ENCODE measurements at places on chromosomes 11 and 22. TPM values are rescaled to one million over a fixed set of nuclear protein-coding genes. Genes with fewer than 3 reads are reported as not detected.

DNA sequence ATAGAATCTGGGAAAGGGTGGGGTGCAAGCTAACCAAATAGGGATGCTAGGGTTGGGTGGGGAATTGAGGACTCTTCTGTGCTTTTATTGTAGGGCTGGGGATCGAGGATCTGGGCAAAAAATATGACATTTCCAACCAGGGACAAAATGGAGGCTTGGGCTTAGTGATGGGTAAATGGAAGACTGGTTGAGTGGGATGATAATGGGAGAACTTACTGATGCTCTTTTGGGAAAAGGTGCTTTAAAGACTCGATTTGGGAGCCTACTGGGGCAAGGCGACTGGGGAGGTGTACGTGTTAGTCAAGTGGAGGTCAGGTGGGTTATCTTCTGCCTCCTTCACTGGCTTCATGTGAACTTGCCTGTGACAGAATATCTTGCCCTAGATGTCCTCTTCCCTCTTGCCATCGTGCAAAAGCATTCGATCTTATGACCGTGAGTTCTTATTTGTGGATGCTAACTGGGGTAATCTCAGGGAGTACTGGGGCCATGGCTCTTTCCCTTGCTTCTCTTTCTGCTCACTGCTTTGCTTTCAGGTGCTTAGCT lies 10.4 kb upstream of the RBM4 start:
- no peak for DNase-seq

- DNase-seq = no peak
These were observed 160.5 kb upstream of the GRK3 start for GRCh38 chr22:25403811-25404471.

DNA sequence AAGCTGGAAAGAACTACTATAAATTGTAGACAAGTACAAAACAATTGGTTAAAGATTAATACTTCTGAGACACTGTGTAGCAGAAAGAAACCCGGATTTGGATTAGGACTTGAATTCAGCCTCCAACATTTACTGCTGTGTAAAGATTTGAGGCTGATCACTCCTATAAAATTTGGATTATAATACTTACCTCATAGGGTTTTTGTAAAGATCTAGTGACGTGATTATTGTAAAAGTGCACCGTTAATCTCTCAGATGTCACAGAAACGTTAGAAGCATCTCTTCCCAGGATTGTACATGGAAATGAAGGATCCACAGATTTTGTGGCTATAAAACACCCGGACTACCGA lies 323 bp upstream of the HIKESHI start:
- DNase-seq = no peak

GRCh38 chr11:30567120-30567519 lies 19.0 kb downstream of the MPPED2 start:
- DNase-seq = no peak

DNA sequence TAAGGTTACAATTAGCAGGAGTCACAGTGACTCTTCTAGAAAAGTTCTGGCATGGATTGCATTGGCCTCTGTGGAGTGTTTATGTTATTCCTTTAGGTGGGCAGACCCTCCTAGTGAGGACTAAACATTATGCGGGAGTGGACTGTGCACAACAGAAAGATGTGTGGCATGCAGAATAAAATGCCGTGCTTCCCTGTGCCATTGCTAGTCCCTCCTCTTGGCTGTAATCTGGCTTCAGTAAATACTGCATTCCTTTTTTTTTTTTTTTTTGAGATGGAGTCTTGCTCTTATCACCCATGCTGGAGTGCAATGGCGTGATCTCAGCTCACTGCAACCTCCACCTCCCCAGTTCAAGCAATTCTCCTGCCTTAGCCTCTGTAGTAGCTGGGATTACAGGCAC lies 45.0 kb downstream of the SLC5A1 start:
- DNase-seq = no peak

OR8G5 gene
- total RNA-seq = not detected

All from spleen (tissue), 13 donors.